ENCODE measurements at places on chromosomes 16 and 17. TPM values are rescaled to one million over a fixed set of nuclear protein-coding genes. Genes with fewer than 3 reads are reported as not detected.

CCL16 gene
- total RNA-seq: not detected

FAM171A2 gene
- 2.7 TPM for total RNA-seq

TMEM220 gene
- 1.9 TPM for total RNA-seq

DNAH2 gene
- 0.15 TPM for total RNA-seq

TERF2IP gene
- total RNA-seq: 35.7 TPM

GRCh38 chr17:66476014-66476413 is 173.6 kb downstream of the PRKCA start:
- DNase-seq: no peak

DNA sequence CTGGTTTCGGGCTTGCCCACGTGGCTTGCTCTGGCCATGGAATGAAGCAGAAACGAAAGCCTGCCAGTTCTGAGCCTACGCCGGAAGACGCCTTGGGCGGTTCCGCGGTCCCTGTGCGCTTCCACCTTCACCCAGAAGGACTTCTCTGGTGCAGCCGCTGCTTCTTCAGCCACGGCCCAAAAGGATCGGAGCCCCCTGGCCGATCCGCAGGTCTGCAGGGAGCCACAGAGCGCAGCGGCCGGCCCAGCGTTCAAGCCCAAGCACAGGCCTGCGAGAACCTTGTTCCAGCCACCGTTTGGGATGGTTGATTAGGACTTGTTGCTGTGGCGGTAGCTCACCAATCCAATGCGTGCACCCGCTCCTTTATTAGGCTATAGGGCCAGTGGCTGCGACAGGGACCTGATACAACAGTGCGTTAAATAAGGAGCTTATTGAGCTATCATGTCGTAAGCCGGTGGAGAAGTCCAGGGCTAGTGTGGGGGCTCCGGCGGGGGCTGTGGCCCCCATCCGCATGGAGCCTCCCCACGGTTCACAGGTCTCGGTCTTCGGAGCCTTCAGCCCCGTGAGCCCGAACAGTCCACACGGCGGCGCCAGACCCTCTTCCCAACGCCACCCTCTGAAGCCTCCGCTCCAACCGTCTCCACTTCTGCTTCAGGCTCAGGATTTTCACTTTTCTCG is 10.2 kb upstream of the MPP2 start:
- DNase-seq: no peak

DNA sequence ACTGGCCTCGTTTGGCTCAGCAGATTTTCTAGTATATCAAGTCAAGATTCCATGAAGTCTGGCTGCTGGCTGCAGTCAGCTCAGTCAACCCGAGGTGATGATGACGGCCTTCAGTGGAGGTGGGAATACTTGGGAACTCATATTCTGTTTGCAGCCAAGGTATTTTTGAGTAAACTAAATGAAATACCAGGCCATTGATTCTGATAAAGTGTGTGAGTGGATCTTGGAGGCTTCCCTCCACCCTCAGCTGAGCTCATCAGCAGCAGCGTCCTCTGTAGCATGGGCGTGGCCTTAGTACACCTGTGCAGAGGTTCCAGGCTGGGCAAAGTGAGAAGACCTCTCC is 22.0 kb upstream of the TACO1 start:
- DNase-seq: no peak

- DNase-seq: no peak
These were observed 133.5 kb upstream of the FOXF1 start for GRCh38 chr16:86376837-86377236.

GRCh38 chr17:38596651-38597050 is 9.1 kb downstream of the SRCIN1 start:
- DNase-seq: no peak

DNA sequence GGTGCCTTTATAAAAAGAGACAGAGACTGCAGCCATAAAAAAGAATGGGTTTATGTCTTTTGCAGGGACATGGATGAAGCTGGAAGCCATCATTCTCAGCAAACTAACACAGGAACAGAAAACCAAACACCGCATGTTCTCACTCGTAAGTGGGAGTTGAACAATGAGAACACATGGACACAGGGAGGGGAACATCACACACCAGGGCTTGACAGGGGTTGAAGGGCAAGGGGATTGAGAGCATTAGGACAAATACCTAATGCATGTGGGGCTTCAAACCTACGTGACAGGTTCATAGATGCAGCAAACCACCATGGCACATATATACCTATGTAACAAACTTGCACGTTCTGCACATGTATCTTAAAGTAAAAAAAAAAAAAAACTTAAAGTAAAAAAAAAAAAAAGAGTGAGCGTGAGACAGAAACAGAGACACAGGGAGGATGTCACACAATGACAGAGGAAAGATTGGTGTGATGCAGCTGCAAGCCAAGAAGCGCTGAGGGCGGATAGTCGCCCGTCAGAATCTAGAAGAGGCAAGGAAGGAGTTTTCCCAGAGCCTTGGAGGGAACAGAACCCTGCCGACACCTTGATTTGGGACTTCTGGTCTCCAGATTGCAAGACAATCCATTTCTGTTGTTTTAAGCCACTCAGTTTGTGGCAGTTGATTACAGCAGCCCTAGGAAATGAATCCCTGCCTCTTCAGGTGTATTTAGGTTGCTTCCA is 27.4 kb upstream of the TNS4 start:
- no peak for DNase-seq

DNA sequence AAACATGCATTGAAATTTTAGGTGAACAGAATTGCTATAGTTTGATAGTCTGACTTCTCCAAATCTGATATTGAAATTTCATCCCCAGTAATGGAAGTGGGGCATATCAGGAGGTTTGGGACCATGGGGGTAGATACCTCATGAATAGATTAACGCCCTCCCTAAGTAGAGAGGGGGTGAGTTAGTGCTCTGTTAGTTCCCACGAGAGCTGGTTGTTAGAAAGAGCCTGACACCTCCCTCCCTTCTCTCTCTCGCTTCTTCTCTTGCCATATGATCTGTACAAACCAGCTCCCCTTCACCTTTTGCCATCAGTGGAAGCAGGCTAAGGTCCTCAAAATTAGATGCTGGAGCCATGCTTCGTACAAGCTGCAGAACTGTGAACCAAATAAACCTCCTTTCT is 78.8 kb downstream of the BRIP1 start:
- no peak for DNase-seq

GRCh38 chr17:63512896-63513644 is 10.1 kb upstream of the KCNH6 start:
- DNase-seq: no peak
